ENCODE measurements at places on chromosomes 13 and 19. TPM values are rescaled to one million over a fixed set of nuclear protein-coding genes. Genes with fewer than 3 reads are reported as not detected.

KLK2 gene
- not detected for total RNA-seq

GPR183 gene
- total RNA-seq = not detected

USF2 gene
- total RNA-seq = 154 TPM

ZNF667 gene
- total RNA-seq = not detected

SYT5 gene
- 1.9 TPM for total RNA-seq

DAND5 gene
- total RNA-seq = 0.32 TPM

PRR19 gene
- 4.7 TPM for total RNA-seq

TPGS1 gene
- 16.5 TPM for total RNA-seq

AKT1S1 gene
- total RNA-seq = 100 TPM

FFAR1 gene
- total RNA-seq = not detected

EPSTI1 gene
- total RNA-seq = 0.17 TPM

Data from A549 treated with GW870086 at 1 μM for 4 hours (cell line).